ENCODE measurements at places on chromosomes 11 and 22.

- DNase-seq: no peak
These were observed 5.0 kb downstream of the KCNJ11 start for GRCh38 chr11:17383461-17383860.

- no peak for DNase-seq
These were observed 872 bp downstream of the TMA7B start for GRCh38 chr22:39960791-39961746.

DNA sequence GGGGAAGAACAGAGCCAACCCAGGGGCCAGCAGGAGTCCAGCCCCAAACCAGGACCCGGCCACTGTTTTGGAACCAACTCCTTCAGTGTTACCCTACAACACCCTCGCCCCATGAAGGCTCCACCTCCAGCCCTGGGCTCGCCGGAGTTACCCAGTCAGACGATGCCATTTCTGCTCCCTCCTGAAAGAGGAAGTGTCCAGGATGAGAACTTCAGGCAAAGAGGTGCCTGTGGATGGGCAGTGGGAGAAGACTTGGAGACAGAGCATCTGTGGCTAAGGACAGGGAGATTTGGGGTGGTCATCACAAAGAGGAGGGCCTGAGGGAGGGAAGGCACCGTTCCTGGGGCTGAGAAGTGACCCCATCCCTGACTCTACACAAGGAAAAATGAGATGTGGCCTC is 14.0 kb downstream of the APOBEC3B start:
- DNase-seq: no peak

GRCh38 chr11:129295746-129296145 is 79.9 kb upstream of the BARX2 start:
- no peak for DNase-seq

GRCh38 chr11:17063171-17064002 is 14.1 kb downstream of the RPS13 start:
- DNase-seq: peak; percentile 31

DNA sequence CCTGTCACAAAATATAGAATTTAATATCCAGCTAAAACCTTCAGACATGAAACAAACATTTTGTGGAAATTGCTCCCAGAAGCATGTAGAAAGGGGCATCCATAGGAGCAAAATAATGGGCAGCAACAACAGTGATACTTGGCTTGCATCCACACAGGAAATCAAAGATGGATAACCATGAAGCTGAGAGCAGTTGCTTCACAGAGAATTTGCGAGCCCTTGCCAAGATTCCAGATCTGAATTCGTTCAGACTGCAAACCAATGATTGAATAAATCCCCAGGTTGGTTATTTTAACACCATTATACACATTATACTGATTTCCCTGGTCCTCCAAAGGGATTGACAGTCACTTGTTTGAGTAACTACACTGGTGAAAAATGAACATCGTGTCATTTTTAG is 15.6 kb upstream of the OR51L1 start:
- no peak for DNase-seq

- DNase-seq: no peak
These were observed 9.8 kb downstream of the KCNC1 start for GRCh38 chr11:17744151-17744940.

GRCh38 chr22:27776650-27776958 is 25.0 kb downstream of the MN1 start:
- no peak for DNase-seq

DNA sequence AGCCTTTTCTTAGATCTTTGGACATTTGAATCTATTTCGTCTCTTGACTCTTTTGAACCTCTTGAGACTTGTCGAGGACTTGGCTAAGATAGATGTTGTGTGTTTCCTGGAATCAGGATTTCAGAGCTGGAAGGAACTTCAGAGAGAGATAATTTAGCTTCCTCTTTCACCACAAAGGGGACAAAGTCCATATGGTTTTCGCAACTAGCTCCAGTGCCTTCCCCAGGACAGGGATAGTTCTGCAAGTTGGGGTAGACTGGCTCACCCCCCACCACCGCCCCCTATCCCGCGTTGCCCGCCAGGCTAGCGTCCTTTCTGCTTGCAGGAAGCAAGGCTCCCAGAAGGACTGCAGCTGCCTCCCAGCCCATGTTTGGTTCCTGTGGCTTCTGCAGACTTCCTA is 75.7 kb upstream of the MYO18B start:
- peak; percentile 18 for DNase-seq

DNA sequence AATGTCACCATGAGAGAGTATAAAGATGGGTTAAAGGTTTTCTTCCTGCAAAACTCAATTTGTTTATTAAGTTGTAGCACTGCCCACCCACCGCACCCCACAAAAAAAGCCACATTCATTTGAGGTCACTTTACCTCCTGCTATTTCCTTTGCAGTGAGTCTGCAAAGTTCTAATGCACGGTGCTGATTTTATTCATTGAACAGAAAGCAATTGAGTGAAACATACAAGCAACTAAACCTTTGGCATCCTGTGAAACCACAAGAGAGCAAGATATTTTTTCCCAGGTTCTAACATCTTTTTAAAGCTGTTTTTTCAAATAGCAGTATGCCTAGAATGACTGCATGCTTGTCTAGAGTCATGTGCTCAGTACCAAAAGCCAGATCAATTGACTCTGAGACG is 39.0 kb downstream of the RRAS2 start:
- DNase-seq: no peak

GRCh38 chr11:28512143-28512756 is 404.1 kb downstream of the METTL15 start:
- DNase-seq: no peak

DNA sequence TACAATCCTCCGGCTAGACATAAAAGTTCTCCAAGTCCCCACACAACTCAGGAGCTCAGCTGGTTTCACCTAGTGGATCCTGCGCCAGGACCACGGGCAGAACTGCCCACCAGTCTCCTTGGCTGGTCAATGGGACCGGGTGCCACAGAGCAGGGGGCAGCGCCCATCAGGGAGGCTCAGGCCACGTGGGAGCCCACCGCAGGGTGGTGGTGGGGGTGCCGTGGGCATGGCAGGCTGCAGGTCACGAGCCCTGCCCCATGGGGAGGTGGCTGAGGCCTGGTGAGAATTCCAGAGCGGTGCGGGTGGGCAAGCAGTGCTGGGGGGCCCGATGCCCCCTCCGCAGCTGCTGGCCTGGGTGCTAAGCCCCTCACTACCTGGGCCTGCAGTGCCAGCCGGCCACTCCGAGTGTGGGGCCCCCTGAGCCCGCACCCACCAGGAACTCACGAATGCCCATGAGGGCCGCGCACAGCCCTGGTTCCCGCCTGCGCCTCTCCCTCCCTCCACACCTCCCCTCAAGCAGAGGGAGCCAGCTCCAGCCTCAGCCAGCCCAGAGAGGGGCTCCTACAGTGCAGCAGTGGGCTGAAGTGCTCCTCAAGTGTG is 1091.9 kb upstream of the TENM4 start:
- DNase-seq: no peak

DNA sequence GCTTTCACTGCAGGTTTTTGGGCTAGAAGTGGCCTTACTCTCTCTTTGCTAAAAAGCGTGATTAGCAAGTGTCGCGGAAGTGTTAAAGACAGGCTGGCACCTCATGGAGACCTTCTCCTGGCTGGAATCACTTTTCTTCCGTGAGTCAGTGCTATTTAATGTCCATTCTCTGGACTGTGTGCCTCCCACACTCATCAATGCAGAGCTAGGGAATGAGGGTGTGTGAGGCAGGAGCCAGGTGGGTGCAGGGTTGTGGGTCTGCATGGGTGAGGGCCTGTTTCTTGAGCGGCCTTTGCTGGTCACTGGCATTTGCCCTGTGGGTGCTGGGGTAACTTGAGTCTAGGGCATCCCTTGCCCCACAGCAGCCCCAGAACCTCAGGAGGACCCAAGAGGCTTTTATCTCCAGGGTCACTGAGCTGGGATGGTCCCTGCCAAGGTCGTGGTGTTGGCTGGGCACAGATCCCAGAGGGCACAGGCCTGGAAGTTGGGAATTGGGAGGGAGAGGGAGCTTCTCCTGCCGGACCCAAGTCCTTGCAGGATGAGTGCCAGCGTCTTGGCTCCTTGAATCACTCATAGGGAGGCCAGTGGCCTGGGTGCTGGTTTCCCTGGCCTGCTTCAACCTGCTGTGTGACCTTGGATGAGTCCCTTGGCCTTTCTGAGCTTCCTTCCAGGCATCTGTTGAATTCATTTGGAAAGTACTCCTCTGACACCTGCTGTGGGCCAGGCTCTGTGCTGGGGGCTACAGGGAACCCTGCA is 30.0 kb downstream of the KIAA1671 start:
- DNase-seq: no peak

GRCh38 chr11:2994336-2994730 is 2.2 kb upstream of the NAP1L4 start:
- no peak for DNase-seq

DNA sequence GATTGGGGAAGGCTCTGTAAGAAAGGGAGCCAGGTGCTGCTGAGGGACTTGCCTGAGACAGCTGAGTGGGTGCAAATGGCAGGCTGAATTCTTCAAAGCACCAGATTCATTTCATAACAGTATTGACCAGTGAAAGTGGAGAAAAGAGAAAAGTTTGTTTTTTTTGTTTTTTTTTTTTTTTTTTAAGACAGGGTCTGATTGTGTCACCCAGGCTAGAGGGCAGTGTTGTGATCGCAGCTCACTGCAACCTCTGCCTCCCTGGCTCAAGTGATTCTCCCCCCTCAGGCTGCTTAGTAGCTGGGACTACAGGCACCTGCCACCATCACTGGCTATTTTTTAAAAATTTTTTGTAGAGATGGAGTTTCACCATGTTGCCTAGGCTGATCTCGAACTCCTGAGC is 494.0 kb downstream of the MIAT start:
- no peak for DNase-seq

GRCh38 chr22:16969508-16970327 is 38.3 kb downstream of the GAB4 start:
- no peak for DNase-seq

Measured in right kidney (tissue), 9 donors.